ENCODE measurements at places on chromosomes 11 and 22.

GRCh38 chr11:45517171-45517770 lies 148.2 kb downstream of the CHST1 start:
- DNase-seq = peak; percentile 22

DNA sequence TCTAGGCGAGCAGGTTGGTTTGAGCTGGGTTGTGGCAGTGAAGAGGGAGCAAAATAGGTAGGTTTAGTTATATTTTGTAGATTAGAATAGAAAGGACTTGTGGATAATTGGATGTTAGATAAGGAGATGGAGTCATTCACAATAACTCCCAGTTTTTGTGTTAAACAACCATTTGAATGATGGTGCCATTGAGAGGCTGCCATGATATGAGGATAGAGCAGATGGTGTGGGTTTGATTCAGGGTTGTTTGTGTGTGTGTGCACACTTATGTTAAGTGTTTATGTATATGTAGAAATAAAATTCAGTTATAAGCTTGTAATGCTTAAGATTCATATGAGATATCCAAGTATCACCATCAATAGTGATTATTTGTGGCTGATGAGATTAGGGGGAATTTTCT lies 166.6 kb downstream of the NXPE2 start:
- DNase-seq = no peak

DNA sequence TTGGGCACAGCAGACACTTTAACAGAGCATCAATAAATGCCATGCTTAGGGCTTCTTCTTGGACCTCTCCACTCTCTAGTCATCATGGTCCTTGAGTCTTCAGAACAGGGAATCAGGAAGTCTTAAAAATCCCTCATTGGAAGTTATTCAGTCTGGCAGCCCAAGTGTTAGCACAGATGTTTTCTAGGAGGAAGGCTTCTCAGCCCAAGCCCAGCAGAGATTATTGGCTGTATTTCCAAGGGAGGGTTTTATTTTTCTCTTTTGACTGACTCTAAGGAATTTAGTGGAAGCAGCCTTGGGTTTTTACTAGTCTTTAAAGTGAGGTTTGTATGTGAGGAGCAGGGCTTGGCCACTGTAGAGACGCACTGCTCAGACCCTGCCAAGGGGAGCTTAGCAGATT lies 41.9 kb downstream of the CEP164 start:
- no peak for DNase-seq

- DNase-seq = no peak
Measured at GRCh38 chr11:66478729-66479393, 1.4 kb upstream of the DPP3 start.

GRCh38 chr11:134630861-134631260 lies 218.8 kb upstream of the B3GAT1 start:
- DNase-seq = no peak

GRCh38 chr11:7060868-7061267 lies 27.9 kb upstream of the RBMXL2 start:
- DNase-seq = no peak

GRCh38 chr11:7484645-7485044 lies 661 bp upstream of the OLFML1 start:
- DNase-seq = peak; percentile 22

DNA sequence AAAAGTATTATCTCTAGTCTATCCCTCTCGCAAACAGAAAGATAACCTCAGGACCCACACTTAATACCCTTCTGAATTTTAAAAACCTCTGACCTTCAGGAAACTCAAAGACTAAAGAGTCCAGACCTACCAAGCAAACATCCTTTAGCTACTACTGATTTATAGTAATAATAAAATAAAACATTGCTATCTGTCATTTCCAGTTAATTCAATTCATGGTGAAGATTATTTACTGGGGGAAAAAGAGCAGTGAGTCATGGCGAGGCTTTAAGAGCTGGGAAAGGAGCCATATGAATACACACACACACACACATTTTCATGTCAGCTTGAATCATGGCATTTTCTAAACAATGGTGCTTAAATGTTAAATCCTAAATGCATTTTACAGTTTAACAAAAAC lies 87.1 kb downstream of the FAM76B start:
- no peak for DNase-seq

- DNase-seq = peak; percentile 74
Measured at GRCh38 chr22:37686002-37686982, at the start of gene NOL12. Gene NOL12 (plus strand): TSS chr22:37686343. CDS start chr22:37686393, 50 bp downstream.

DNA sequence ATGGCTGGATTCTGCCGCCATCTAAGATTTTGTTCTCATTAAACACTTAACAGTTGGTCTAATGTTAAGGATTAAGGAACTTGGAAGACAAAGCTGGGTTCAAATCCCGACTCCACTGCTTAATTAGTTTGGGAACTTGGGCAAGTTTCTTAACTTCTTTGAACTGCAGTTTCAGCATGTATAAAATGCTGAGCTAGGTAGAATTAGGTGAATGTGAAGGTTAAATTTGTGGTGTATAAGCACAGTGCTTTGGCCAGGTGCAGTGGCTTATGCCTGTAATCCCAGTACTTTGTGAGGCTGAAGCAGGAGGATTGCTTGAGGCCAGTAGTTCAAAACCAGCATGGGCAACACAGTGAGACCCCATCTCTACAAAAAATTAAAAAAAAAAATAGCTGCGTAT lies 160.7 kb upstream of the RASSF10 start:
- no peak for DNase-seq

DNA sequence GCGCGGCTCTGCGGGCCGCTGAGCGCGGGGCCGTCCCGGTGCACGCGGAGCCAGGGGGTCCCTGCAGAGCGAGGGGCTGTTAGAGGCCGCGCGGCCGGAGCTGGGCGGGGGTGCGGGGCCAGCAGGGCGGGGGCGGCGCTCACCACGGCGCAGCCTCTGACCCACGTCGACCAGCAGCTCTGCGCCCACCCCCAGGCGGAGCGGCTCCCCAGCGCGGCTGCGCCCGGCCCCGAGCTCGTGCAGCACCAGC lies 385 bp upstream of the SCO2 start:
- no peak for DNase-seq

GRCh38 chr11:104089481-104089880 lies 53.0 kb downstream of the DDI1 start:
- no peak for DNase-seq

DNA sequence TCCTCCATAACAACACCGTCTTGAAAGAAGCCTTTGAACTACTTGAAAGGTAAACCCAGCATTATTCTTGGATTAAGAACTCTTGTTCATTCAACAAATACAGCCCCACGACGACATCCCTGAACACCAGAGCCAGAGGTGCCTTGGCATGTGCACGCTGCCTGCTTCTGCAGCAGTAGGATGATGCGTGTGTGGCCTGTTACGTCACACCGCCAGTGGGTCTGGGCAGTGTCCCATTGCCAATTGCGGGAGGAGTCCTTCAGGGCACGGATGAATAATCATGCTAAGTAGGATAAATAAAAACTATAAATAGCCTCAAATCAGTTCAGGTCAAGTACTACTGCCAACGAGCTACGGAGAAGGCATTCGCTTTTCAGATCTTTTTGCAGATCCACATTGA lies 380.5 kb downstream of the SHANK2 start:
- DNase-seq = no peak

DNA sequence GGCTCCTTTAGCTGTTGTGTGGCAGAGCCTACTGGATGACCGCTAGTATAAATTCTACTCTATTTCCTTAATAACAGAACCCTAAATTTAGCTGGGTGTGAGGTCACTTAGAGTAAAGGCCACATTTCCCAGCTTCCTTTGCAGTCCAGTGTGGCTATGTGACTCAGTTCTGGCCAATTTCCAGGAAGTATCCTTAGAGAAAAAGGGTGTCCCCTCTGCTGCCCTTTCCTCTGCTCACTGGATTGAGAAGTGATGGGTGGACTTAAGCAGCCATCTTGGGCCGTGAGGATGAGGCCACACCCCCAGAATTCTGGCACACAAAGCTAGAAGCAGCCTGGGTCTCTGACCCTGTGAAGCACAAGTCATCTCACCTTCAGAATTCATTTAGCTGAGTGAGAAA lies 11.7 kb upstream of the RASD2 start:
- DNase-seq = no peak

DNA sequence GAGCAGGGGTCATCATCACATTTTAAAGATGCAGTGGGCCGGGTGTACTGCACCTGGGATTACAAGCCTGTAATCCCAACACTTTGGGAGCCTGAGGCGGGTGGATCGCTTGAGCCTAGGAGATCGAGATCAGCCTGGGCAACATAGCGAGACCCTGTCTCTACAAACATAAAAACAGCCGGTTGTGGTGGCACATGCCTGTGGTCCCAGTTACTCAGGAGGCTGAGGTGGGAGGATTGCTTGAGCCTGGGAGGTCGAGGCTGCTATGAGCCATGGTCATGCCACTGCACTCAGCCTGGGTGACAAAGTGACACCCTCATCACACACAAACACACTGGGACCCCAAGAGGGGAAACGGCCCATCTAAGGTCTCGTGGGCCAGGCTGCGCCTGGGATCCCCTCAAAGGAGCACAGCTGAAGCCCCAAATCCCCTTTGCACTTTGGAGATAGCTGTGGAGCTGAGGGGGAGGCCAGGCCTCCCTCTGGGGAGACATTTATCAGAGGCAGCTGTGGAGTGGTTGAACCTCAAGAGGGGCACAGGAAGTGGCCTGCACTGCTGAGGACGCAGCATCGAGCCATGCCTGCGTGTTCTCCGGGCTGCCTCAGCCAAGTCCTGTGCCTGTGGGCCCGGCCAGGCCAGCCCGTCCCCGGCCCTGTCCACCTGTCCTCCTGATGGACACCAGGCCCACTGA lies 27.5 kb downstream of the OSBPL5 start:
- no peak for DNase-seq
